ENCODE measurements at places on chromosomes 3 and 15. TPM values are rescaled to one million over a fixed set of nuclear protein-coding genes. Genes with fewer than 3 reads are reported as not detected.
A peak's percentile ranks its signal among the peaks of the same experiment; 100 is the strongest.

GRCh38 chr3:193831495-193832455 is 238.8 kb downstream of the OPA1 start:
- DNase-seq = no peak

BCL6 gene
- 9.5 TPM for polyA plus RNA-seq

DNA sequence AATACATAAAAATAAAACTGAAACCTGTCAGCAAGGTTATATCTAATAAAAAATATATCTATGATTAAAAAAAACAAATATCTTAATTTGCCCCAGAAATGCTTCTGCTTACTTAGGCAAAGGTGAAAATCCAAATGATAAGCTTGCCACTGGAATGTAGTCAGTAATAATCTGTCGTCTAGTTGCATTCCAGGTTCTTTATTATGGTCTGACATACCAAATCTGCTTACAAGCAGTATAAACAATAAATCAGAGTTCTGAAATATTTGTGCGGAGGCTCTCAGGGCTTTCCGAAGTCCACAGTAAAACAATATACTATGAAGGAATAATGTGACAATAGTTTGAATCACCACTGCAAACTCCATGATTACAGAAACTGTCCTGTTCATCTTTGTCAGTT is 1133.5 kb downstream of the ROBO1 start:
- no peak for DNase-seq

DNA sequence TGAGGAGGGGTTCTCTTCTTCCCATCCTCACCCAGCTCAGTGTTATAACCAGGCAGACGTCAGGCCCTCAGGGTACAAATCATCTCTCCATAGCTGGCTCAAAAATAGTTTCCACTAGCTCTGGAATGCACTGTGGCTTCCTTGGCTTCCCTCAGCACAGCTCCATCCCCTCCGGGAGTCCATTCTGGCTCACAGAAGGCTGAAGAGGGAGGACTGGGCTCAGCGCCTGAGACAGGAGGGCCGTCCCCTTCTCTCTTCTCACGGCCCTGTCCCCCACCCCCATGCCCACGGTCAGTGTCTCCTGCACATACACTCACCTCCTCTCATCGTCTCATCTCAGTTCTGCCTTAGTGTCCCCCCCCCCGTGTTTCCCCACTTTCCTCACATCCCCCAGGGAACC is 50.1 kb downstream of the UMPS start:
- no peak for DNase-seq

DNA sequence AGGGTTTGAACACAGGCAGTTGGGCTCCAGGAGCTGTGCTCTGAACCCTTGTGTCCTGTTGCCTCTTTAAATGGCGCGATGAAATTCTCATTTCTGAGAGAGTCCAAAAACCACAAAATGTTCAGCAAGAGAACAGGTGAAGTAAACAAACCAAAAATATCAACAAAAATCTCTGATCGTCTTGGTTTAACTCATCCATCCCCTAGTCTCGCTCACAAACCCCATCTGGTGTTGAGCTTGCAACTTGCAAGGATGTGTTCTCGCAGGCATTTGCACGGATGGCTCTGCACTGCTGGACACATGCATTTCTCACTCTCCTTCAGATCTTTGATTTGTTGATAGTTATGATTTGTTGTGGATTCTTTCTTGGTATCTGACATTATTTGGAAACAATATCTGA is 31.1 kb downstream of the FAH start:
- no peak for DNase-seq

SOX14 gene
- not detected for polyA plus RNA-seq

GRCh38 chr3:142735462-142735861 is 11.6 kb downstream of the TRPC1 start:
- no peak for DNase-seq

DNA sequence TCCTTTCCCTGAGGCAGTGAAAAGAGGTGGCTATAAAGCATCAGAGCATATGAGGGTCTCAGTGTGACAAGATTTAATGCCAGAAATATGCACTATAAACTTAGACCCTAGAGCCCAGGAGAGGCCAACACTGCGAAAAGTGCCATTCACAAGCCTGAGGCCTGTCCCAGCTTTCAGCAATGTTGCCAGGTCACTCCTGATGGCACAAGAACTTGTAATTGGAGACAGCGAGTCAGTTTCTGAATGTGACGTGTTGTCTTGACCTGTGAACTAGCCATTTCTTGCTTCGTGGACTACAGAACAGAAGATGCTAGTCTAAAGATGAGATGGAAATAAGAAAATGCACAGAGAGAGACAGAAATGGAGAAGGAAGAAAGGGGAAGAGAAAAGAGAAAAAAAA is 87.9 kb downstream of the WDR72 start:
- no peak for DNase-seq

- DNase-seq = no peak
Observed at GRCh38 chr3:109559389-109559788, 222.0 kb upstream of the DPPA4 start.

- DNase-seq = no peak
Observed at GRCh38 chr3:101509281-101509680, 3.7 kb downstream of the SENP7 start.

- DNase-seq = no peak
Observed at GRCh38 chr3:43222590-43222989, 63.8 kb upstream of the SNRK start.

GXYLT2 gene
- 0.35 TPM for polyA plus RNA-seq

DNA sequence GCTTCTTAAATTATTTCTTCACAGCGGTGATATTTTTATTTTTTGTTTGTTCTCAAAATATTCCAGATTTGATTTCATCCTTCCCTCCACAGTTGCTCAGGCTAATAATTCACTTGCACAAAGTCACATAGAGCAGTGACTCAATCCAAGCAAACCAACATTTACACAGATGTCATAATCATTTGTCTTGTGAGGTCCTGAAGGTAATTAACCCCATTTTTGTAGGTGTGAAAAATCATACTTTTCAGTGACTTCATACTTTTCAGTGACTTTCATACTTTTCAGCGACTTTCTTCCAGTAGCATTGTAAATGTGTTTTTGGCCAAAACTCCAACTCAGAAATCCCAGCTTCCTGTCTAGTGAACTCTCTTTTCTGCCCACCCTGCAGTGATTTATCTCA is 32.1 kb downstream of the CD200 start:
- DNase-seq = no peak

- DNase-seq = no peak
Observed at GRCh38 chr3:132242790-132243189, 74.4 kb upstream of the ACP3 start.

GRCh38 chr3:11168881-11169805 is 14.8 kb downstream of the HRH1 start:
- peak; percentile 35 for DNase-seq

DNA sequence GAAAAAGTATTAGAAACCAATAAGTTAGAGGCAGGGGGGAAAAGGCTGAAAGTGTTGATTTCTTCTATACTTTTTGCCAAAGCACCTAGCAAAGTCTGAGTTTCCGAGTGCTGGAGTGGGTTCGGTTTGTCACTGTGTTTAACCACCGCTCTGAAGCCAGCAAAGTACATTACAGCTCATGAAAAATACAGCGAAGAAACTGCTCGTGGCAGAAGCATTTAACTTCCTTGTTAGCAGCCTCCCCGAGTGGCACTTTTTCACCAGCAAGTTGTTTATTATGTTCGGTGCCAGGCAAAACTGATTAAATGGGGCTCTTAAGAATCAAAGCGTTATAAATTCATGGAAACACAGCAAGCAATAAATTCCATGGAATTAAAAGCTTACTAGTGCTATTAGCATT is 313.6 kb downstream of the FOXP1 start:
- DNase-seq = no peak

DNA sequence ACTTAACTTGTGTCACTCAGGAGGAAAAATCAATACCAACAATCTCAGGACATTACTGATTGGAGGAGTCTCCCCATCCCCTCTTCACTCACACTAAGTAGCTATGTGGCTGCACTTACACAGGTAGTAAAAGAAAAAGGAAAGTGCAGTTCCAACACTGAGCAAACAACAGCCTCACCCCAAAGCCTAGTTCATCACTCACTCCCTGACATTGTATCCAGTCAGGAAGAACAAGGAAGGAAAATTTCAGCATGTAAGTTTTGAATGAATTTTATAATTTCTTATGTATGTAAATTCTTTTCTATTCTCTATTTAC is 273.4 kb downstream of the IGSF11 start:
- DNase-seq = no peak

VGLL3 gene
- 1.1 TPM for polyA plus RNA-seq

DNA sequence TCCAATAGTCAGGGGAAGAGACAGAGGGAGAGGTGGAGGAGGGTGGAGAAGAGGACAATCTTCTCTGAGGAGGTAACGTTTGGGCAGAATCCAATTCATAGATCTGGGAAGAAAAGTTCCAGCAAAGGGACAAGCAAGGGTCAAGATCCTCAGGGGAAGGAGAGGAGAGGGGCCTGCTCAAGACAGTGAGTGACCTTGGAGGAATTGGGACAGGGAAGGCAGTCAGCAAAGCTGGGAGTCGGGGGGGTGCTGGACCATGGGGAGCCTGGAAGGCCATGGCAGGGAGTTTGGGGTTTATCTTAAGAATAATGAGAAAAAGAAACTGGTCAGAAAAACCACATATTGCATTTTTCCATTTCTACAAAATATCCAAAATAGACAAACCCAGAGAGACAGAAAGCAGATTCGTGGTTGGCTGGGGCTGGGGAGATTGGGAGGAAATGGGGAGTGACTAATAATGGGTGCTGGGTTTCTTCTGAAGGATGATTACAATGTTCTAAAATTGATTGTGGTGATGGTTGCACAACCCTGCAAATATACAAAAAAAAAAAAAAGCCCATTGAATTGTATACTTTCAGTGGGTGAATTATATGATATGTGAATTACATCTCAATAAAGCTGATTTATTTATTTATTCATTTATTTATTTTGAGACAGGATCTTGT is 19.6 kb upstream of the SRP14 start:
- no peak for DNase-seq

KIF7 gene
- 1.3 TPM for polyA plus RNA-seq

DNAJB8 gene
- polyA plus RNA-seq = not detected

B3GNT5 gene
- polyA plus RNA-seq = 1.0 TPM

LINS1 gene
- polyA plus RNA-seq = 7.7 TPM

DNA sequence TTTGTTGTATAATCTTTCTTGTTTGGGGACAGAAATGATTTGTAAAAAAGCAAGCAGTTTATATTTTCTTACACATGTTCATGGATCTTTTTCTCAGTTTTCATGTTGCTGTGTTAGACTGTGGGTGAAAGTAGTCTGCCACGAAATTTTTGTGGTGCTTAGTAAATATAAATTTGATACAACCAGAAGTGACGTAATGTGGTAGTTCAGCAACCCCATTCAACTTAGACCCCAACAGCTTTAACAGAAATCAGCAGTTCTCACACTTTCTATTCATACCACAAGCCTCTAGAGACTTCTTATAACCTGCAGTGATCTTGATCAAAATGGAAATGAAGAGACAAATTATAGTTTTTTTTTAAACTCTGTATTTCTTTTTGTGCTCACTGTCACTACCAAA is 120.2 kb upstream of the IGSF10 start:
- DNase-seq = no peak

DNA sequence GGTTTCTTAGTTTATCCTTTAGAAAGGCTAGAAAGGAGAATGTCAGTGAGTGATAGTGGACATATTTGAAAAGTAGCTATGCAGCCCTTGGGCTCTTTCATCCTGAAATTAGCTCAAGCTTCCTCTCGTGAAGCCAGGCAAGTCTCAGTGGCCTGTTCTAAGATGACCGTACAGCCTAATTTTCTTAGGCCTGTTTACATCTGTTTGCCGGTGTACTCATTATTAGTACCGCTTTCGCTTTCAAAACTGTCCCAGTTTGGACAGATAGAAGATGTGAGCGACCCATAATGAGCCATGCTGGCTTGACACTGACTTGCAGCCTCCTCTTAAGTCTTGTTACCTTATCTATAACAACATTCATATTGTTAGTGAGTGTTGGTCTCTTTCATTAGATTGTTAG is 5.7 kb upstream of the ARL14 start:
- no peak for DNase-seq

GRCh38 chr3:352599-352998 is 156.0 kb downstream of the CHL1 start:
- DNase-seq = no peak

- DNase-seq = no peak
Observed at GRCh38 chr15:90557186-90558084, 27.7 kb downstream of the CRTC3 start.

MFSD1 gene
- 46.3 TPM for polyA plus RNA-seq

ADCY5 gene
- 2.0 TPM for polyA plus RNA-seq

GRCh38 chr15:80179025-80179759 is 26.4 kb downstream of the FAH start:
- DNase-seq = no peak

DNA sequence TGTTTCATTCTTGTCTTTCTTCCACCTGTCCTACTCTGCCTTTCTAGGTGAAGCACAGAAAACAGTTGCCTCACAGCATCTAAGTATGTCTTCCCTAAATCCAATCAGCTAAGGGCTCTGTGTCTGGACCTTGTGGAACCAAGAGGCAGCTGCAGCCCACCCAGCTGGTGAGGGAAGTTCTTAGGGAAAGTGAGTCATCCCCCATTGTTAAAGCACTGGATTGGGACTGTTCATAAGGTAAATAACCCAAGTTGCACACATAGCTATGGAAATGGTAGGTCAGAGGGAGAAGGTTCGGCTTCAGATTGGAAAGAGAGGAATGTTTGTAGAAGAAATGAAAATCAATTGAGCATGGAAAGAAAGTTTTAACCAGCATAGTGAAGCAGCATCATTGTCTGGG is 18.0 kb upstream of the ARNT2 start:
- DNase-seq = no peak

GOLGA8O gene
- 0.67 TPM for polyA plus RNA-seq

DNA sequence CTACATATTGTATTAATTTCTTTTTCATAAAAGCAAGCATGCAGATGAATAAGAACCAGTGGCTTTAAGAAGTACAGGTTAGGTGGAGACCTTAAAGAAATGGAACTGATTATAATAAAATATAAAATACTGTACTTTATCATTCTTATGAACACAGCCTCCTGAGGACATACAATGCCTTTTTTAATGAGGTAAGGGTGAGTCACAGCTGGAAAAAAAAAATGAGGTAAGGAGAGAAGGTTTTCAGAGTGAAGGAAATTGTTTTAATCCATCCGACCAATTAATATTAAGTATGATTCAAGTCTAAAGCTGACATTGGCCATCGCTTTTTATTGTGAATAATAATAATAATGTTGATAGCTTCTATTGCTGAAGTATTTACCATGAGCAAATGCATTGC is 170.3 kb upstream of the SOX2 start:
- no peak for DNase-seq

DNA sequence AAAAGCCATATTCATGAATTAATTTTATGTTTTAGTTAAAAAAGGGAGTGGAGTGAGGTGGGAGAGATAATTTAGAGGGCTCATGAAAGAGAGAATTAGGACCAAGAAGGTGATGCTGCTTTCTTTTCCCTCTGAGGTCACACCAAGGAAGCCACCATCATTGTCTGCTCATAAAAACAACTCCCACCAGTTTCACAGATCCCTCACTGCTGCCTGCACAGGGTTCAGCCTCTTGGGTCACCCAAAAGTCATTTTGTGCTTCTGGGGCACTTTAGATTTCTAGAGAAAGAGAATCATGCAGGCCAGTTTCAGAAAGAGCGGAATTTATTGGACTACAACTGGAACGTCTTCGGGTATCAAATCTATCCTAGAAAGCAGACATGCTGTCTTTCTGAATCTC is 241.4 kb upstream of the EOMES start:
- DNase-seq = no peak

CPEB1 gene
- 0.47 TPM for polyA plus RNA-seq

GRCh38 chr3:165669504-165669903 is 167.7 kb downstream of the BCHE start:
- no peak for DNase-seq

GOLGA6B gene
- polyA plus RNA-seq = not detected

TBCCD1 gene
- polyA plus RNA-seq = 3.9 TPM

DTX3L gene
- 11.0 TPM for polyA plus RNA-seq

- DNase-seq = no peak
Observed at GRCh38 chr3:142319094-142319493, 93.7 kb upstream of the GK5 start.

- DNase-seq = no peak
Observed at GRCh38 chr3:192840143-192840836, 77.4 kb downstream of the MB21D2 start.
